ENCODE measurements at places on chromosomes 2 and 18.

DNA sequence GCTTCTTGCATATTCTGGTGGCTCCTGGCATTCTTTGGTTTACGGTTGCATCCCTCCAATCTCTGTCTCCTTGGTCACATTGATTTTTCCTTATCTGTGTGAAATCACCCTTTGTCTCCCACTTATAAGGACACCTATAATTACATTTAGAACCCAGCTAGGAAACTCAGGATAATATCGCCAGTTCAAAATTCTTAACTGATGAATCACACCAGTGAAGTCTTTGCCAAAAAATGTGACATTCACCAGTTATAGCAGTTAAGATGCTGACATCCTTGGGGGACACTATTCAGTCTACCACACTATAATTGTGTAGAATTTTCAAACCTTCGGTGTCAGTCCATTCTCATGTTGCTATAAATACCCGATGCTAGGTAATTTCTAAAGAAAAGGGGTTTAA is 320.2 kb downstream of the TMX3 start:
- DNase-seq = no peak
- H3K27ac ChIP-seq = no peak overlapping the region
- no peaks in the 10 kb centered on the region for H3K4me1 ChIP-seq
- H3K36me3 ChIP-seq = no peaks in the 10 kb centered on the region
- H3K27me3 ChIP-seq = no peaks in the 10 kb centered on the region

DNA sequence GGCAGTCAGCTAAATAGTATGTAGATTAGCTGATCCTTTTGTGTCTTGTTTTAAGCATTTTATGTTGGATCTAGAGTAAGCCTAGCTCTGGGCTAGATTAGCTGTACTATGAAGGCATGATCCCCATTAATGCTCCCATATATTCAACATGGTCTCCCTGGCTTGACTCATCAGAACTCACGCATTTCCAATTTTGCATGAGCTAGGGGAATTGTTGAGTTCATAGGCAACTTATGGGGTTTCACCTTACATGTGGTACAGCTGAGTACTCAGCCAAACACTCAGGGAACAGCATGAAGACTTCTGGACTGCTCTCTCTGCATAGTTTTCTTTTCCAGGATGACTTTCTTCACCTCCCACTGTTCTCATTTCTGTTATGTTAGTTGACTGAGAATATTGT is 248.2 kb downstream of the TMX3 start:
- H3K27me3 ChIP-seq = no peaks in the 10 kb centered on the region
- H3K4me3 ChIP-seq = no peak overlapping the region
- no peak overlapping the region for H3K27ac ChIP-seq
- no peaks in the 10 kb centered on the region for H3K36me3 ChIP-seq
- no peaks in the 10 kb centered on the region for H3K4me1 ChIP-seq
- no peak for DNase-seq

- H3K36me3 ChIP-seq = no peaks in the 10 kb centered on the region
- no peak for DNase-seq
- H3K27ac ChIP-seq = no peak overlapping the region
- no peaks in the 10 kb centered on the region for H3K27me3 ChIP-seq
- H3K4me3 ChIP-seq = no peak overlapping the region
Observed at GRCh38 chr2:31384771-31385276, 29.7 kb downstream of the XDH start.

- H3K27me3 ChIP-seq = no peaks in the 10 kb centered on the region
- H3K36me3 ChIP-seq = no peaks in the 10 kb centered on the region
- H3K27ac ChIP-seq = no peak overlapping the region
- DNase-seq = no peak
Observed at GRCh38 chr2:216057688-216058193, 23.9 kb downstream of the PECR start.

DNA sequence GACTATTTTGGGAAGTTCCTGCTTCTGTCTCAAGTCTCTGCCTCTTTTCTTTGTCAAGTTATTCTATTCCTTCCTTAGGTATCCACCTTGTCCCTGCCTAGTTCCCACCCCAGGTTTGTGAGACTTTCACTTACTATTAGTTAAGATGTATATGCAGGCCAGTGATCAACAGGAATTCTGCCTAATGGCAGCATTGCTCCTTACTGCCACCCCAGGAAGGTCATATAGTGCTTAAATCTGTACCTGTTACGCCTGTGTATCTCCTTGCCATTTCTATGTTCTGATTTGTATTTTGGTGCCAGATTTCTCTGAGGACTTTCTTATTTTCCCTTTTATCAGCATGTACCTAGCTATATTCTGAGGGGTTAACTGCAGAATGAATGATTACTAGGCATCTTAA is 746.0 kb upstream of the TMEFF2 start:
- H3K27me3 ChIP-seq = no peaks in the 10 kb centered on the region
- H3K36me3 ChIP-seq = no peaks in the 10 kb centered on the region
- no peaks in the 10 kb centered on the region for H3K4me1 ChIP-seq
- DNase-seq = no peak
- no peak overlapping the region for H3K4me3 ChIP-seq

GRCh38 chr2:239204136-239204875 is 196.5 kb downstream of the HDAC4 start:
- H3K4me1 ChIP-seq = peaks cover 2% of the 10 kb centered on the region
- H3K27ac ChIP-seq = no peak overlapping the region
- H3K4me3 ChIP-seq = no peak overlapping the region
- no peaks in the 10 kb centered on the region for H3K36me3 ChIP-seq

DNA sequence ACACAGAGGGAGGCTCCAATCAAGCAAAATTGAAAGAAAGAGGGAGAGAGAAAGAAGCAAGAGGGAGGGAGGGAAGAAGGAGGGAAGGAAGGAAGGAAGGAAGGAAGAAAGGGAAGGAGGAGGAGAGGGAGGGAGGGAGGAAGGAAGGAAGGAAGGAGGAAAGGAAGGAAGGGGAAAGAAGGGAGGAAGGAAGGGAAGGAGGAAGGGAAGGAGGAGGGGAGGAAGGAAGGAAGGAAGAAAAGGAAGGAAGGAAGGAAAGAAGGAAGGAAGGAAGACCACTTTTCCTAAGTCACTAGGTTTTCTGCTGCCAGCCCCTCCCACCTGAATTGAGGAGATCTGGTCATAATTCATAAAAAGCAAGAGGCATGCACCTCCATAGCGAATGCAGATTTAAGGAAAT is 287.0 kb downstream of the SP3 start:
- H3K4me3 ChIP-seq = no peak overlapping the region
- H3K36me3 ChIP-seq = no peaks in the 10 kb centered on the region
- no peak overlapping the region for H3K27ac ChIP-seq
- no peaks in the 10 kb centered on the region for H3K27me3 ChIP-seq
- no peaks in the 10 kb centered on the region for H3K4me1 ChIP-seq

DNA sequence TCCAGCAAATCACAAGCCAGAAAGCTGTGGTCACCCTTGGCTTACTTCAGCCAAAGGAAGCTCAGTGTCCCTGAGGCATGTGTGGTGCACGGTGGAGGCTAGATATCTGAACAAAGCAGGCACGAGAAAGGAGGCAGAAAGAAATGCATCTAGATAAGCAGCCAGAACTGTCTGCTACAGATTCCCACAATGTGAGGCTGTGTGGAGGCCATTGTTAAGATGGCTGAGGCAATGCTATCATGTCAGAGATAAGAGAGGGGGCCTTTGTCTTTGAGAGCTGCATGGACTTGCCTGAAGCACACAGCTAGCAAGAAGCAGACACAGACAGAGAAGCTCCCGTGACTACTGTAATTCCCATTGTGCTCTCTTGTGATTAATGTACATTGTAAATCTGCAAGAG is 110.5 kb upstream of the LYPD6 start:
- H3K4me1 ChIP-seq = peaks cover 14% of the 10 kb centered on the region
- no peak overlapping the region for H3K27ac ChIP-seq
- H3K36me3 ChIP-seq = no peaks in the 10 kb centered on the region
- no peaks in the 10 kb centered on the region for H3K27me3 ChIP-seq
- no peak overlapping the region for H3K4me3 ChIP-seq

DNA sequence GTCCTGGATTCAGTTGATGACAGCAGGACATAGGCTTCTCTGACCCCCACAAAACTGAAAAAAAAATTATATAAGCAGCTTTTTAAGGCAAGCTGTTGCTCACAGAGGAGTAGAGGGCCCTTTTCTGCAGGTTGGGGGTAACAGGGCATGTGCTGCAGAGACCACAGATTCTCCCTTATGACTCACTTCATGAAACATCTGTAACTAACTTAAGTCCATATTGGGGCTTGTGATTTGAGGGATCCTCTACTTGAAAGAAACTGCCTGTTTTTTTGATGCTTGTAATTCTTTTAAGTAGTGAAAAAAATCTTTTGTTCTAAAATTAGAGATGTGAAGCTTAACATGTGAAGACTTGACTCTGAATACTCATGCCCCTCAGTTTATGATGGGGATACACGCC is 33.4 kb downstream of the XRCC5 start:
- H3K27ac ChIP-seq = no peak overlapping the region
- H3K4me1 ChIP-seq = no peaks in the 10 kb centered on the region
- H3K36me3 ChIP-seq = peaks cover 88% of the 10 kb centered on the region
- DNase-seq = no peak
- H3K4me3 ChIP-seq = no peak overlapping the region

GRCh38 chr2:156541229-156541628 is 105.0 kb downstream of the GPD2 start:
- H3K4me3 ChIP-seq = no peak overlapping the region
- DNase-seq = no peak
- H3K4me1 ChIP-seq = no peaks in the 10 kb centered on the region
- H3K36me3 ChIP-seq = no peaks in the 10 kb centered on the region
- no peaks in the 10 kb centered on the region for H3K27me3 ChIP-seq

DNA sequence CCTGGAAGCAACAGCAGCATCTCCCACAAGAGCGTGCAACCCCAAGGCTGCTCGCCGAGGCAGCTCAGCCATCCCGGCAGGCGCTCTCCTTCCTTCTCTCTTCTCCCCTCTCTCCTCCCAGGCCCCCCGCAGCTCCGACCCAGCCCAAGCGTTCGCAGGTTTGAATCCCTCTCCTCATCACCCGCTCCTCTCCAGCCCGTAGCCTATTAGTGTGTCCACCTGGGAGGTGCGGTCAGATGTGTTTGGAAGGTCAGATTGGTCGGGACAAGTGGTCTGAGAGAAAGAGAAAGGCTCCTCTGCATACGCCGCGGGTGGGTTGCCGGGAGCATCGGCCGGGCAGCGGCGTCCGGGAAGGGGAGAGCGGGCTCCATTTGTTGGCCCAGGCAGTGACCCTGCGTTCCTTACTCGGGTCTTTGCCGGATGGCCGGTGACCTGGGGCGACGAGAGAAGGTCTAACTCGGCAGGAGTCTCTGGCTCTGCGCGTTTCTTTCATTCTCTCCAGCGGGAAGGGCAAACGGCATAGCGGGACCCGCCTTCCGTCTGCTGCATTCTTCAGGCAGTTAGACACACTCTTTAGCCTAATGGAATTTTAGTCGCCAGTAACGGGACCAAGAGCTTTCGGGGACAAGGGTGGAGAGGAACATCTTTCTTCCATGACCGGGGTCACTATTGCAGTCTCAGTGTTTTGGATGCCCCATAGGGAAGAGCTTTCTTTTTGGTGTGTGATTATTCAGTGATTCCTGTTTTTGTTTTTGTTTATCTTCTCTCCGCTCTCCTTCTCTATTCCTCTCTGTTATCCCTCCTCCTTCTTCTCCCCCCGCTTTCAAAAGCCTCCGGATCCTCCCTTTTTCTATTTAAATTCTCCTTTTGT is 1.1 kb upstream of the TMEFF2 start:
- H3K4me1 ChIP-seq = peaks cover 7% of the 10 kb centered on the region
- DNase-seq = peak; percentile 82
- no peaks in the 10 kb centered on the region for H3K36me3 ChIP-seq
- H3K4me3 ChIP-seq = peak overlapping the region; percentile 46
- no peak overlapping the region for H3K27ac ChIP-seq

GRCh38 chr2:26314243-26314642 is 31.7 kb upstream of the SELENOI start:
- peaks cover 7% of the 10 kb centered on the region for H3K4me1 ChIP-seq
- H3K27me3 ChIP-seq = no peaks in the 10 kb centered on the region

DNA sequence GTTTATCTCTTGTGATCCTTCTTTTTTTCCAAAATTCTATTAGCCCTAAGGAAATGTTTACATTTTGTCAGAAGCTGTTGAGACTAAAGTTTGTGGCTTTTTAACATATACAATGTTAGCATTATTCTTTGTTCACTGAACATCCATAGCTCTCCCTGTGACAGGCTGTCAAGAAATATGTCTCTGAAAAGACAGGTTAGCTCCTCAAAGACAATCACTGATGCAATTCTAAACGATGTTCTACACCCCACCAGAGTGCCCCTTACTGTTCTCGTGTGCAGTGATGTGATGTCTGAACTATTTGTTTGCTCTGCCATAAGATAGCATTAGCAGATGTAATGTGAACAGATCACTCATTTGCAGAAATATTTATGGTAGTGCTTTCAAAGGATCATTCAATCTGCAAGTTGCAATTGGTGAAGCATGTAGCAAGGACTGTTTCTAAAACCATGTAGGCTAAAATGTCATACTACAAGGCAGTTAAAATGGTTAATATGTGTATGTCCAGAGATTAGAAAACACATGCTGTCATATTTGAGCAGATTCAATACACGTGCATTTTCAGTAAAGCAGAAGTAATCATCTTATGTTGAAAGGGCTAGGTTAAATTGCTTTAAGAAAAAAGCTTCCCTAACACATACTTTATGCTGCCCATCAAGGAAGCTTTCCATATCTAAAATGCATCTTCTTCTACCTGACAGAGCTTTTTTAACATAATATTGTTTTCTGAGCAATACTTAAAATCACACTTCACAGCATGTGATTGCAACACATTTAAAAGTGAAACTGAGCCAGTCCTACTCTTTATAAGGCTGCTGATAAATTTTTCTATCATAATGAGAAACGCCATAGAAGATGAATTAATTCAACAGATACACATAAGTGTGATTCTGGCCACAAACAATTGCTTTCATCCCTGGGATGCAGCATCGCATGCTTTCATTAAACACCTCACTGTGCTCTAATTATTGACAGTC is 285.7 kb upstream of the UBE2E3 start:
- no peak overlapping the region for H3K27ac ChIP-seq
- H3K27me3 ChIP-seq = no peaks in the 10 kb centered on the region

DNA sequence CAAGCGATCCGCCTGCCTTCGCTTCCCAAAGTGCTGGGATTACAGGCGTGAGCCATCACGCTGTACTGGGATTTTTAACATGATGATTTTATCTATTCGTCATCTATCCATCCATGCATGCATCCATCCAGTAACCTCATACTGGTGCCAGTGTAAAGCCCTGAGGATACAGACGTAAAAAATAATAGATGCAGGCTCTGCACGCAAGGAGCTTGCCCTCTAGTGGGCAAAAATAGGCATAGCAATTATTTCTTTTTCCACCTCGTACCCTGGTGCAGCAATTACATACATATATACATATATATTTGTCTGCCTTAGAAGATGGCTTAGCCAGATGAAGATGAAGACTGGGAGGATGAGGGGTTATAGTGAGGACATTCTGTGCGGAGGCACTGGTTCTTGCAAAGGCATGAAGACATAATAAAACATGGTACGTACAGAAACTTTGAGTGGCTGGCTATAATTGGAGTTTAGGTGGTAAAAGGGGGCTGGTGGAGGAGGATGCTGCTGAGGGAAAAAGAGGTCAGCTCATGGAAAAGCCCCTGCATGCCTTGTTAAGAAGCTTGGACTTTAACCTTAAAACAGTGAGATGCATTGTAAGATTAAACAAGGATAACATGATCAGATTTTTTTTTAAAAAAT is 19.6 kb upstream of the RPIA start:
- DNase-seq = no peak
- H3K4me3 ChIP-seq = no peak overlapping the region
- H3K4me1 ChIP-seq = no peaks in the 10 kb centered on the region
- no peak overlapping the region for H3K27ac ChIP-seq
- H3K36me3 ChIP-seq = no peaks in the 10 kb centered on the region

GRCh38 chr18:13746633-13747032 is 20.2 kb downstream of the RNMT start:
- no peaks in the 10 kb centered on the region for H3K4me1 ChIP-seq
- H3K4me3 ChIP-seq = no peak overlapping the region
- peaks cover 8% of the 10 kb centered on the region for H3K36me3 ChIP-seq
- DNase-seq = no peak

- no peak overlapping the region for H3K4me3 ChIP-seq
- H3K4me1 ChIP-seq = no peaks in the 10 kb centered on the region
- no peaks in the 10 kb centered on the region for H3K36me3 ChIP-seq
- DNase-seq = no peak
- H3K27ac ChIP-seq = no peak overlapping the region
Observed at GRCh38 chr2:111054791-111055691, 65.7 kb upstream of the BCL2L11 start.
